ENCODE measurements at places on chromosomes 16 and 17. TPM values are rescaled to one million over a fixed set of nuclear protein-coding genes. Genes with fewer than 3 reads are reported as not detected.

C16orf86 gene
- 0.66 TPM for total RNA-seq

GRCh38 chr17:22233382-22233781 is 541.1 kb downstream of the KCNJ18 start:
- H3K36me3 ChIP-seq, result no peaks in the 10 kb centered on the region
- no peak for DNase-seq
- no peak overlapping the region for H3K4me3 ChIP-seq
- no peaks in the 10 kb centered on the region for H3K27me3 ChIP-seq
- no peaks in the 10 kb centered on the region for H3K4me1 ChIP-seq

DNA sequence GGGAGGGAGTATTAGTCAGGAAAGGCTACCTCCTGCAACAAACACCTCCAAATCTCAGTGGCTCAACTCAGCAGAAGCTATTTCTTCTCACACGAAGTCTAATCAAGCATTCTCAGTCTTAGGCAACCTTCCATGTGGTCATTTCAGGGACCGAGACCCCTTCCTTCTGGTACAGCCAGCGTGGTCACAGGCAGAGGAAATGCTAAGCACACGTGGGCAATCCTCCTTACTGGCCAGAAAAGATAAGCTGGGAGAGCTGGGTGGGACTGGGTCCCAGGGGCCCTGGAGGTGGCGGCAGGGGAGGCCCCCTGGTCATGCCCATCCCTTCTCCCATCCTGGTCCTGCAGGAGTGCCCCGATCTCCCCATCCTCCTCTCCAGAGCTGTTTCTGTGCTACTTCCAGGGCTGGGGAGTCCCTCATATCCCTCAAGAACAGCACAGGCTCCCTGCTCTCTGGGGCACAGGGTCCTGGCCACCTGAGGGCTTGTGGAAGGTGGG is 5.7 kb upstream of the CX3CL1 start:
- no peak for DNase-seq
- H3K4me3 ChIP-seq, result peak overlapping the region; percentile 3
- peak overlapping the region; percentile 68 for H3K27ac ChIP-seq

DNA sequence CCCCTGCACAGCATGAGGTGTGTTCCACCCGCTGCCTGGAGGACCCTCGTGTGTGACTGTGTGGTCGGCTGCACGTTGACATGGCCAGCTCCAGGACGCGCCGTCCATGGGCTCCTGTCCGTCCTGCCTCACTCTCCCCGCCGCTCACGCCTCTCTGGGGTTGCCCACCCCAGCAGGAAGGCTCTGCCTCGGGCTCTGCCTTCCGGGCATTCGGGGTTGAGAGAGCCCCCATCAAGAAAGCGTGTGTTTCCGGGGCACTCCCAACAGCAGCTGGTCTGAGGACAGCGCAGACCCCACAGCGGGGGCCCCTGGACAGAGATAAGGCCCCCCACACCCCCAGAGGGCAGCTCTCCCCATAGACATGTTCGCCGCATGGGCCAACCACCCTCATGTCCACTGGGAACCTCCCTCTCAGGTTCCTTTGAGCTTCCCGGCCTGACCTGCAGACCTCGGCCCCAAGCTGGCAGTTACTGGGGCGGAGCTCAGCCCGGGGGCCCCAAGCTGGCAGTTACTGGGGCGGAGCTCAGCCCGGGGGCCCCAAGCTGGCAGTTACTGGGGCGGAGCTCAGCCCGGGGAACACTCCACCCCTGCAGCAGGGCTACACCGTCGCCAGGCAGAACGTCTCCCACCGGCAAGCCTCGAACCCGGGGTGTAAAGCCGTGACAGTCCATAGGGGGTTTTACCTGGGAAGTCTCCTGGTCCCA is 8.4 kb upstream of the PIEZO1 start:
- H3K4me1 ChIP-seq, result no peaks in the 10 kb centered on the region
- no peak overlapping the region for H3K4me3 ChIP-seq
- no peak overlapping the region for H3K27ac ChIP-seq
- peaks cover 20% of the 10 kb centered on the region for H3K27me3 ChIP-seq

DNA sequence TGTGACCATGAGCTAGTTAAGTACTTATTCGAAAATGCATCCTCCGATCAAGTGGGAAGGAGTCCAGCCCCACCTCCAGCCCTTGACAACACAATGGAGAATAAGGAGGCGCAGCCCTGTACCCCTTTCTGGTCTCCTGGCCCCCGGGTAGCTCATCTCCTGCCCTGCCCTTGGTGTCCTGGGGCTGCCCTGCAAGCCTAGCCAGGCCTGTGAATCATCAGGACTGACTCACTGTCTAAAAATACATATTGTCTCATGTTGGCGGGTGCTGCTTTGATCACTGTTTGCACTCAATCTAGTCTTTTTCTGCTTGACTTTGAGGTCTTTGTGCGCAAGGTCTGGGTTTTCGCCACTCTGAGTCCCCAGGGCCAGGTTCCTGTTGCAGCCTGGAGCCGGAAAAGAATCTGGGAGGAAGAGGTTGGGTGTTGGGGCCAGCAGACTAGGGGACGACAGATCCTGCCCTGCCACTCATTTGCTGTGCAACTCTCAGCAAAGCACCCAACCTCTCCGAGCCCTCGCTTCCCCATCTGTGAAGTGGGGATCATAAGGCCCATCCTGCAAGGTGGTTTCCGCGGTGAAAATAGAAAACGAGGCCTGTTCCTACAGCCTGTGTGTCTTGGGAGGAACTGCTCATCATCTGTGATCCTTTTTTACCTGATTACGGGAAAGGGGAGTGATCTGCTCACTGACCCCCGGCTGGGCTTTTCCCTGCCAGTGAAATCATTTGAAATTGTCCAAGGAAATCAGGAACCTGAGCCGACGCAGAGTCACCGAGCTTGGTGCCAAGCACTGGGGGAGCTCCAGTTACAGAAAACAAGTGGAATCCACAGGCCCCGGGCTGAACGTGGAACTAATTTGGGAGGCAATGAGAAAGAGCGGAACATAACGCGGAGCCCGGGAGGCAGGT is 230.4 kb downstream of the PARN start:
- peaks cover 30% of the 10 kb centered on the region for H3K4me1 ChIP-seq
- H3K27me3 ChIP-seq, result no peaks in the 10 kb centered on the region
- peaks cover 18% of the 10 kb centered on the region for H3K36me3 ChIP-seq
- peak; percentile 73 for DNase-seq

- DNase-seq, result no peak
- peaks cover 6% of the 10 kb centered on the region for H3K36me3 ChIP-seq
- H3K4me1 ChIP-seq, result peaks cover 33% of the 10 kb centered on the region
- H3K27me3 ChIP-seq, result no peaks in the 10 kb centered on the region
- H3K4me3 ChIP-seq, result no peak overlapping the region
Observed at GRCh38 chr17:64110379-64111152, 19.4 kb downstream of the ERN1 start.

RAB40C gene
- 36.5 TPM for total RNA-seq

DNA sequence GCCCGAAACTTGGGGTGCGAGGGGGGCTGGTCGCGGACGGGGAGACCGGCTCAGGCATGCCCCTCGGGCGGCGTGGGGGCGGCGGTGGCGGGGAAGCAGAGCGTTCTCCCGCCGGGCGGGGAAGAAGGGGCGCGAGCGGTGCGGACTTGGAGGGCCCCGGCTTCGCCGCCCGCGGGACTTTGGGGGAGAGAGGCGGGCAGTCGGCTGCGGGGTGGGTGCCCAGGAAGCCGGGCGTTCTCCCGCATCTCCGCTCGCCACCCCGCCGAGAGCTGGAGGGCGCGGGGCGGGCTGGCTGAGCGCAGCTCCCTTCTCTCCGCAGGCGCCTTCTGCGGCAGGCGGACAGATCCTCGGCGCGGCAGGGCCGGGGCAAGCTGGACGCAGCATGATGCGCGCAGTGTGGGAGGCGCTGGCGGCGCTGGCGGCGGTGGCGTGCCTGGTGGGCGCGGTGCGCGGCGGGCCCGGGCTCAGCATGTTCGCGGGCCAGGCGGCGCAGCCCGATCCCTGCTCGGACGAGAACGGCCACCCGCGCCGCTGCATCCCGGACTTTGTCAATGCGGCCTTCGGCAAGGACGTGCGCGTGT is 772 bp downstream of the NTN1 start:
- no peak overlapping the region for H3K27ac ChIP-seq
- H3K4me1 ChIP-seq, result no peaks in the 10 kb centered on the region

- H3K4me3 ChIP-seq, result no peak overlapping the region
- no peak overlapping the region for H3K27ac ChIP-seq
- no peak for DNase-seq
- no peaks in the 10 kb centered on the region for H3K27me3 ChIP-seq
- H3K36me3 ChIP-seq, result peaks cover 6% of the 10 kb centered on the region
Observed at GRCh38 chr16:58046054-58046881, 20.7 kb downstream of the MMP15 start.

DNA sequence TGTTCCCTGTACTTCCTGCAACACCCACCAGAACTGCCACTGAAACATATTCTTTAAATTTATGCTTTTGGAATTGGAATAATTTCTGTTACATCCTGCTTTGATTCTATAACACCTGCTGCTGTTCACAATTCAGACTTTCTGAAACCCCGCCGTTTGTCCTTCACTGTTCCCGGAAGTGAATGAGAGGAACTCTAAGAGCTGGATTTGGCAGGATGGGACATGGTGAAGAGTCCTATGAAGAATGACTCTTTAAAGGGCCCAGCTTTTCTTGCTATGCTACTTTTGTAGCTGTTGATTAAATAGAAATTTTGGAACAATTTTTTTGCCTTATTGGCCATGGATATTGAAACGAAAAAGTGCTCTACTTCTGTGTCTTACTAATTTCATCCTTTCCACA is 8.9 kb downstream of the AP2B1 start:
- peaks cover 49% of the 10 kb centered on the region for H3K36me3 ChIP-seq
- no peak overlapping the region for H3K4me3 ChIP-seq
- H3K27me3 ChIP-seq, result no peaks in the 10 kb centered on the region
- H3K27ac ChIP-seq, result no peak overlapping the region
- no peaks in the 10 kb centered on the region for H3K4me1 ChIP-seq

DNA sequence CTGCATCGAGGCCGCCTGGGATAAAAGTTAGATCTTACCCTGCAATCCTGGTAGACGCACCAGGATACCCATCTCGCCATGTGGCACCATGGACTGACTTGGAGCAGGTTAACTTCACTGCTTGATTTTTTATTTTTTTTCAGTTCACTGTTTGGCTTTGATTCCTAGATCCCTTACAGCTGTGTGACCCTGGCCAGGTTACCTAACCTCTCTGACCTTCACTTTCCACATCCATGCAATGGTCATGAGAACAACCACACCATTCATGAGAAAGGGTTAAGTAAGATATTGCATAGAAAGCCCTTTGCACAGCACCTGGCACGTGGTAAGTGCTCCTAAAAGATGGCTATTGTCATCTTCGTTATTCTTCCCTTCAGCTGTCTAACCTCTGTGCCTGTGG is 230.5 kb downstream of the SOX9 start:
- no peaks in the 10 kb centered on the region for H3K27me3 ChIP-seq
- no peak overlapping the region for H3K27ac ChIP-seq
- peaks cover 2% of the 10 kb centered on the region for H3K36me3 ChIP-seq
- H3K4me1 ChIP-seq, result peaks cover 12% of the 10 kb centered on the region
- no peak for DNase-seq
